ENCODE measurements at places on chromosomes 7 and 10.

DNA sequence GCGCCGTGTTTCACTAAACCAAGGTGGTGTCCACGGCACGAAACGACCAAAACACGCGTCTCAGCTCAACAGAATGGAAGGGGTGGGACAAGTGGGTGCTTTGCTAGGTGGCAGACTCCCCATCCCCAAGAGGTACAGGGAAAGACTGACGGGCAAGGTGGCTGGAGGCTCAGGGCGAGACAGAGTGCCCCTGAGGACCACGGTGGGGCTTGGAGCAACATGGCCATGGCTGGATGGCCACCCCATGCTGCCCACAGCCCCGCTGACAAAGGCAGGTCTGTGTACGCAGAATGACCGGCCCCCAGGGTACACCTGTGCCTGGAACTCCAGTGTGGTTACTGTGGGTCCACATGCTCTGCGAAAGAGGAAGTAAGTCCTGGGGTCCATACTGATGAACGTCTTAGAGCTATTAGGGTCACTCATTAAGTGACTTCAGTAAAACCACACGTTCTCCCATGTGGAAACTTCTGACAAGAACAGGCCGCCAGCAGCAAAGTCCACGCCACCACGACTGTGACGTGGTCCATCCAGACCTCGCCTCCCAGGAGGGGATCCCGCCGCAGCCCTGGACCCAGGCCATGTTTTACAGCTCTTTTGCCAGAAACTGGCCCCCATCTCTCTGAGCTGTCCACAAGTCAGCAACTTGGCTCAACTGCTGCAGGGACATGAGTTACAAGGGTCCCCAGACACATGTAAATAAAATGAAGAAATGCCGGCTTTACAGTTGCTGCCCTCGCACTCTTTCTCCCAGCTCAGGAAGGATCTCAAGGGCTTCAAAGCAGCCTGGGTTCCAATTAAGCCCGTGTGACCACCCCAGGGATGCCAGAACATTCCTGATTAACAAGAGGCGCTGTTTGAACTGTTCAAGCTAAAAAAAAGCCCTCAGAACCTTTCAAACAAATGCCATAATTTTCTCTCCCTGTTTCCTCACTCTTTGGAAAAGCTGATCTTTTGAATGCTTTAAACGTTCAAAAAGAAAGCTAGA lies 66.8 kb downstream of the MAD1L1 start:
- DNase-seq, result no peak

- no peak for DNase-seq
Measured at GRCh38 chr10:121615435-121615793, 17.2 kb upstream of the FGFR2 start.

GRCh38 chr7:44114586-44115310 lies 8.6 kb downstream of the POLD2 start:
- DNase-seq, result no peak

DNA sequence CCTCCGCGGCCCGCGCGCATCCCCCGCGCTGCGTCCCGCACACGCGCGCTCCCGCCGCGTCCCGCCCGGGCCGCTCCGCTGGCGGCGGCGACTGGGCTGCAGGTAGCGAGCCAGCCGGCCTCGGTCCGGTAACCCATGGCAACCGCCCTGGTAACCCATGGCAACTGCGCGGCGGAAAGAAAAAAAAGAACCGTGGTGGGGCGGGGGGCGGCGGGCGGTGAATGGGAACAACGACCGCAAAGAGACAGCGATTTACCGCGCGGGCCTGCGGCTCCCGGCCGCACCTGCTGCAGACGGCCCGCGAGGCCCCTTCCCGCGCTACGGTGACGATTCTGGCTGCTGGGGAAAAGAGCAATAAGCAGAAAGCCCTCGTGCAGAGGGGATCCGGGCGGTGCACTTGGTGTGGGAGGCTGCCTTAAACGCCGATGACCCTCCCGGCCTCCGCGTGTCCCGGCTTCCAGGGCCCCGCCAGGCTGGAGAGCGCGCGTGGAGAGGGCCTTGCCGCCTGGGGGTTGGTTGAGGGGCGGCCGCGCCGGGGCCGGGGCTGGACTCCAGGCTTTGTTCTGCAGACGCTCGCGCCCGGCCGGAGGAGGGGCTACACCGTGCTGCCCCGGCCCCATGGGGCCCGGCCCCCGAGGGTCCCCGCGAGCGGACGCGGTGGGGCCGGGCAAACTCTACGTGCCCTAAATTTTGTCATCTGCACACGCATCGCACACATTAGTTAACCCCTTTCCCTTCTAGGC lies 84.7 kb downstream of the SNX10 start:
- DNase-seq, result peak; percentile 20

- DNase-seq, result no peak
Measured at GRCh38 chr7:44971188-44971901, 7.5 kb downstream of the MYO1G start.

- no peak for DNase-seq
Measured at GRCh38 chr7:139457153-139457946, 26.1 kb downstream of the KLRG2 start.

DNA sequence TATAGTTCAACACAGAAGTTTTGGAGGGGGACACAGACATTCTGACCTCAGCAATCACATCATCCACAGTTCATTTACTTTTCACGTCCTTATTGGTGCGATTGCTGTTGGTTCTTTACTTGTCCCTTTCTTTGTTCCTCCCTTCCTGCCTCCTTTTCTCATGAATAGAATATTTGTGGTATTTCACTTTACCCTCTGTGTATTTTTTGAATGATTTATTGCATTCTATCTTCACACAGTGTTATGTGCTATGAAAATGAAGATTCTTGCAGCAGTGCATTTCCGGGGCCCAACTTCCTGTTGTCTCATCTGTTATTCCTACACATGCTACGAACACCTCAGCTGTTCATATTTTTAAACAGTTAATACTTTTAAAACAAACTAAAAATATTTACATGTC lies 179.6 kb downstream of the ZMYND11 start:
- no peak for DNase-seq

- no peak for DNase-seq
Measured at GRCh38 chr10:101230183-101230917, 1.1 kb upstream of the LBX1 start.

DNA sequence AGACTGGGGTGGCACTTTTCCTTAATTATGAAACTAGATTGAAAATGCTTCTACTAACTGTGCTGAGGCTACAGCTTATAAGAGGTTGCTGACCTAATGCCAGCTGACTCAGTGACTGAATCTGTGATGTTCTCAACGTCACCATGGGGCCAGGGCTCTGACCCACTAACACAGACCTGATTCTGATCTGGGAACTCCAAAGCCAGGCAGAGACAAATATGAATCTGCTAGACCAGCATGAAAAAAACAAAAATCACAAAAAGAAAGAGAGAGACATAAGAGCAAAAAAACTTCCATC lies 16.1 kb downstream of the USP6NL start:
- no peak for DNase-seq

- DNase-seq, result no peak
Measured at GRCh38 chr7:106462365-106462859, 177.6 kb upstream of the NAMPT start.

DNA sequence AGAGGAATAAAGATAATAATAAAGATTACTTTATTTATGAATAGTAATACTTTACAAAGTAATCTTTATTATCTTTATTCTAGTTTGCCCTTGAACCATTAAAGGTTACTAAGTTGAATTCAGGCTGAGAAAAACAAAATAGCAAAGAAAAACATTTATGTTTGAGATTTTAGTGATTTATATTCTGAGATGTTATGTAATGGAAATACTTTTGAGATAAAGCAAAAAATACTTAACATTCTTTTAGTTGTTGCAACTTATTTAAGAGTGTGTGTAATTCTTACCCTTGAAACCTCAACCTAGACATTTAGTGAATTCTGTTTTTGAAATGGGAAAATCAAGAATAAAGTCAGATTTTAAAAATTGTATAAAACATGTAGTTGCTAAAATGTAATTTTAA lies 40.0 kb downstream of the MINPP1 start:
- DNase-seq, result no peak

DNA sequence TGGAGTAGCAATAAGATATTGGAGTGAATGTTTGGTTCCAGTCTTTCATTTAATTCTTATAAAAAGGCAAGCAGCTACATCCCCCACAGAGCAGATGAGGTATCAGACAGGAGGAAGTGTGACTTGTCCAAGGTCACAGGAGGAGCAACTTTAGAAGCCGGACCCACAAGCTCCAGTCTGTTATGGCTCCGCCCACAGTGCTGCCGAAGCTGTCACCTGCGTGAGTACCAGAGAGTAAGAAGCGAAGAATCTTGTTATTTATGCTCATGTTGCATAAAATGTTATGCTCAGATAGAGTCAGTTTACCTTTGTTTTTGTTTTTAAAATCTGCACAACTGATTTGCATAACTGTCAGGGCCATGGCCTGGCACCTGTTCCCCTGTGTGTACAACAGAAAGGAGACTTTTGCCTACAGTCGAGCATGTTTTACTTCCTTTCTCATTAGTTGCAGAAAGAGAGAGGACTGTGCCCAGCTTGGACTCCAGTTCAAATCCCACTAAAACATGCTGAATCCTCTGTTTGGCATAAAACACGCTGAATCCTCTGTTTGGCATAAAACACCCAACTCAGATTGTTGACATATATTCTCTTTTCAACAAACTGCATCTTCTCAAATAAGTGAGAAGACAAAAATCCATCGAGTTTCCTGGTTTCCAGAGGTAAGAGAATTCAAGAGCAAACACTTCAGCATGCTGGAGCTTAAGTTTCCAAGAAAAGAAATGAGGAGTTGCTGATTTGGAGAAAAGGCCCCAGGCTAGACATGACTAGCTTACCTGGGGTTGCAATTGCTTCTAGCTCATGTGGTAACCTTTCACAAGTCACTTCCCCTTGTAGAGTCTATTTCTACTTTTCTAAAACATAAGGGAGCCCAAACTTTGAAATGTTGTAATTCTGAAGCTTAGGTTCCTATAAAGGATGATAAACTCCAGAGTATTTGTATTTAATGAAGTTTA lies 409.8 kb upstream of the ZMIZ1 start:
- DNase-seq, result no peak

- no peak for DNase-seq
Measured at GRCh38 chr10:97321032-97321803, 2.1 kb downstream of the FRAT1 start.

DNA sequence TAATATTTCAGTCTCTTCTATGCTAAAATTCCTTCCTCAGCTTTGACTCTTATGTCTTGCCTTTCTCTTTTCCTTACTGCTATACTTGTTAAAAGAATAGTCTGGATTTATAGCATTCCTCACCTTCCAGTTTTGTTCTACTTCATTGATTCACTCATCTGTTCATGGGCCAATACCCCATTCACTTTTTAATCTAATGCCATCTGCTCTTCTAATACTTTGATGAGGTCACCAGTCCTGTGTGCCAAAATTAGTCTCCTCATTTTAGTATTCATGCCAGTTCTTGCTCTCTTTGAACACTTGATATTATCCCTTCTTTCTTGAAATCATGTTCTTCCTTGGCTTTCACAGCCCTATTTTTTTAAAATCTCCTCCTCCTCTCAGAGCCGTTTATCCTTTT lies 19.3 kb downstream of the STK17A start:
- DNase-seq, result no peak

- no peak for DNase-seq
Measured at GRCh38 chr10:48670978-48671913, 13.4 kb upstream of the WDFY4 start.

- no peak for DNase-seq
Measured at GRCh38 chr7:142488842-142489241, 231.0 kb upstream of the PRSS58 start.

DNA sequence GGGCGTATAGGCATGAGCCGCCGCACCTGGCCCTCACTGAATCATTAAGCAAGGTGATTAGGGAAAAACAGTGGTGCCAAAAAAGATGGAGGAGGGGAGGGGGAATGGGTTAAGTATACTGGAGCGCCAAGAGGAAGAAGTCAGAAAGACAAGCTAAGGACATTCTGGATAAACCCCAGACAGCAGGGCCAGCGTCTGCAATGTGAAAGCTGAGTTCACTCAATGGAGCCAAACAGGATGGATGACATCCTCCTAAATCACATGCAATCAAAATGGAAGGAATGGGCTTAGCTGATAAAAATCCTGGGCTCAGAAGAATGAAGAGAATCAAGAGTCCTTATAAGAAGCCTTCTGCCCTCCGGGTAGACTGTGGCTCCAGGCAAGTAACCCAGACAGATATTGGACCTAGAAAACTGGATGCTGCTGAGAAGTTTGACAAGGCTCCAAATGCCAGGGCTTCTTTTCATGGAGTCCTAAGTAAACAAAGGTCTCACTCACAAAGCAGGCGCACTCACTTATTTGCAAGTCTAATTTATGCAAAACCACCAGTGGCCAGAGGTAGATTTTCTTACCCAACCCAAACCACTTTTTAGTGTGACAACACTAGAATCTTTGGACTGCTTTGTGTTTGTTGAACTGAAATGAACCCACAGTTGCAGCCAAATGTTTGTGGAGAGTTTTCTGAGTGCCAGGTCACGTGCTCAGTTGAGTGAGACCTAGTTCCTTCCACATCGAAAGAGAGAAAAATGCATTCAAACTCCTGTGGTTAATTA lies 519.1 kb upstream of the AUTS2 start:
- no peak for DNase-seq

DNA sequence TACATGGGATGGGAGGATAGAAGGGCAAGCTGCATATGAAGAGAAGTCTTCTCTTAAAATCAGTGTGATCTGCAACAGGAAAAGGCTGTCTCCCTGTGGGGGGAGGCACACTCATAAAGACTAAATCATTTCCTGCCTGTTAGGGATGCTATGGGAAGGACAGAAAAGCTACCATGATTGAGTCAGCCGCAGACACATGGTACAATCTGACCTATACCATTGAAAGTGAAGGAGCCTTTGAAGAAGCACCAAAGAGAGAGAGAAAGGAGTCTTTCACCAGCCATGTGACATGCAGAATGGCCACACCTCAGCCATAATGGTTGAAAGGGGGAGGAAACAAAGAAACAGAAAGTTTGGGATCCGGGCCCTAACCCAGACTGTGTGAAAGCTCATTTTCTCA lies 29.1 kb downstream of the NUDCD3 start:
- no peak for DNase-seq

DNA sequence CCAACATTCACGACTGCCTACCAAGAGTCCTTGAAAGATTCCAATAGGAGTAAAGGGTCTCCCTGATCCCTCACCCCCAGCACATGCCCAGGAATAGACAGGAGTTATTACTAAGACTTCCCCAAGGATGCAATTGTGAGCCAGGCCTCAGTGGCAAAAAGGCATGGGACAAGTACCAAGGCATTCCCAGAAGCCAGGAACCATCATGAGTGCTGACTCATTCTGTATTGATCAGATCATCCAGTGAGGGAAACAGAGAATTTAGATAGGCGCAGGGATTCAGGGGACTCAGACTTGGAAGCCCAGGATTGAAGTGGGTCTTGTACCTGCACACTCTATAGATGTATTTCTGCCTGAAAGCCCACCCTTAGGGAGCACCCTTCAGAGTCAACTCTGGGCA lies 21.2 kb downstream of the MBL2 start:
- no peak for DNase-seq

DNA sequence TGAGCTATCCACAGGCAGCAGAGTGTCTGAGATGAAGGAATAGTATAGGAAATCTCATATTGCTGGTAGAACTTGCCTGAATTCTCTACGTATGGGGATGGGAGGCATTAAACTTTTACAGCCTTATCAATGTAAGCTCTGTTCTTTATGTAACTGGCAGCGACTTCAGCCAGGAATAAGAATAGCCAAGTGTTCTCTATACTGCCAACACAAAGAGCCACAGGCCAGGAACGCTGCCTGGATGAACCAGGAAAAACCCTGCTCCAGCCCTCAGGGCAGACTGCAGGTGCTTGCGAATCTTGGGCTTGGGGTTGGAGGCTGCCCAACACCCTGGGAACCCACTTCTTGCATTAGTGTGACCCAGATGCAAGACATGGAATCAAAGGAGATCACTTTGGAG lies 6.1 kb upstream of the OLAH start:
- DNase-seq, result no peak
